NCI-H1694 (cell line): ENCODE measurements at places on chromosomes 3 and 15.

DNA sequence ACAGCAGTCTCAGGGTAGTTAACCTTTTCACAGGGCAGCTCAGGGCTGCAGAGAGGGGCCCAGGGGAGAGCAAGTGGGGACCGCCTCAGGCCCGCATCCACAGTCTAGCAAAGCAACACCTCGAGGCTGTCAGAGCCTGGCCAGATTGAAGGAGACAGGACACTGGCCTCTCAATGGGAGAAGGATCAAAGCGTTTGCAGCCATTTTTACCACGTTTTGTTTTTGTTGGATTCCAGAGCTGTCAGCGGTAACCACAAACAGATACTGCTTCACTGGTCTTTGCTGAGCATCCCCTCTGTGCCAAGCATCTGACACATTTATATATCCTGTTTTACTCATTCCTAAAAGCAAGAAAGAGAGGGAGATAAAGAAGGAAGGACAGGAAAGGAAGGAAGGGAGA lies 153.8 kb downstream of the SHQ1 start:
- DNase-seq = no peak

DNA sequence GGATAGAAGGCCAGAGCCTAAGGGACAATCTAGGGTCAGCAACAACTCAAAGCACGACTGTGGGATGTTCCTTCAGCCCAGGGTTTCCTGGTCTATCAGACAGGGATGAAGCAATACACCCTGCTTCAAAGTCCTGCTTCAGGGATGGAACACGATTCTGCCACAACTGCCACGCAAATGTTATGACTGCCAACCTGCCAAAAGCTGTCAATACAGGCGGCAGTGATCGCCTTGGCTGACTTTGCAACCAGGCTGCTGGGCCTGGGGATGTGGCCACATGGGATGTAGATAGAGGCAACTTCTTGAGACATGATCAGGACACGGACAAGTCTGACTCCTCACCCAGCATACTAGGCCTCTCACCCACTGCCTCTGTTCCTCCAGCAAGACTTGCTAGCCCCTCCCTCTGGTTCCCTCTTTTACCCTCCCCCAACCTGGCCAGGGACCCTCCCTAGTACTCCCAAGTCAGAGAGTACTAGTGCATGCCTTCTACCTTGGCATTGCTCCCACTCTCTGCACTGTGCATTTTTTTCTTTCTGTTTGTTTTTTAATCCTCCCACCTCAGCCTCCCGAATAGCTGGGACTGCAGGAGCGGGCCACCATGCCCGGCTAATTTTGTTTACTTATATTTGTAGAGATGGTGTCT lies 7.6 kb downstream of the CCDC12 start:
- DNase-seq = no peak

- DNase-seq = no peak
Measured at GRCh38 chr15:65937476-65937875, 68.2 kb downstream of the RAB11A start.

DNA sequence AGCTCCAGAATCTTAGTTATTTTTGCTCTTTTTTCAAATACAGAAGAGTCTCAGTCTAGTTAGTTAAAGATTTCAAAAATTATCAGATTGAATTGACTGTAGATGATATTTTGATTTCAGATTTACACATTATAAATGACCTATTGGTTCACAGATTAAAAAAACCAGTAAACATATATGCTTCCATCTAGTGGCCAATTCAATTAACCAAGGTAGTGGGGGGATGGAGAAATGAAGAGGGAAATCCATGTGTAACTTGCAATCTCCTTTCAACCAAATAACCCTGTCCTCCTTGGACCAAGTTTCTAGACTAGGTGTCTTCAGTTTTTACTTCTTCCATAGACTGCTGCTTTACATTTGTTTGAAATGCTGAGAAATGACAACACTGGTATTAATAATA lies 789.8 kb downstream of the ROBO1 start:
- no peak for DNase-seq

DNA sequence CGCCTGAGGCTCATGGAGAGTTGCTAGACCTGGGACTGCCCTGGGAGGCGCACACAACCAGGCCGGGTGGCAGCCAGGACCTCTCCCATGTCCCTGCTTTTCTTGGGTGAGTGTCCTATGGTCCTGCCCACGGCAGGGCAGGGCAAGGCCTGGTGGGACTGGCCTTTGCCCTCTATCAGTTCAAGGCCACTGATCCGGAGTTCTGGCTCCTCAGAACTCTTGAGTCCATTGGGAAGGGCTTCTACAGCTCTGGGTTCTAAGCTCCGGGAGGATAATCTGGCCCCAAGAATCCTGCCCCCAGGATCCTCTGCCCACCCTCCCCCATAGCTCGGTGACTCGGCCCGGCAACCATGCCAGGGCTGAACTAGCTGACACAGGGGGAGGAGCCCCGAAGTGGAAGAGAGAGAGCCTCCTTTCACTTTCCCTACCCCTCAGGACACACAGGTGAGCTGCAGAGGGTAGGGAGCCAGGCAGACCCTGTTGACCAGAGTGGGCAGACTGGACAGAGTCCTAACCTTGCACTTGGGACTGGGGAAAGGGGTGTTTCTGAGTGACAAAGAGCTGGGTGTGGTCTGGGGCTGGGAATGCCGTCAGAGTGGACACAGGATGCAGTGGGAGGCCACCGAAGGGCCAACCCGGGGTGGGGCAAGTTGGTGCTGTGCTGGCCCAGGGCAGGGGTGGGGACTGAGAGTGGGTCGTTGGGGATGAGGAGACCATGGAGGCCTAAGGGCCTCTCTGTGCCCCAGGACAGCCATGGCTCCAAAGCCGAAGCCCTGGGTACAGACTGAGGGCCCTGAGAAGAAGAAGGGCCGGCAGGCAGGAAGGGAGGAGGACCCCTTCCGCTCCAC lies 664 bp downstream of the PARP3 start:
- DNase-seq = no peak

DNA sequence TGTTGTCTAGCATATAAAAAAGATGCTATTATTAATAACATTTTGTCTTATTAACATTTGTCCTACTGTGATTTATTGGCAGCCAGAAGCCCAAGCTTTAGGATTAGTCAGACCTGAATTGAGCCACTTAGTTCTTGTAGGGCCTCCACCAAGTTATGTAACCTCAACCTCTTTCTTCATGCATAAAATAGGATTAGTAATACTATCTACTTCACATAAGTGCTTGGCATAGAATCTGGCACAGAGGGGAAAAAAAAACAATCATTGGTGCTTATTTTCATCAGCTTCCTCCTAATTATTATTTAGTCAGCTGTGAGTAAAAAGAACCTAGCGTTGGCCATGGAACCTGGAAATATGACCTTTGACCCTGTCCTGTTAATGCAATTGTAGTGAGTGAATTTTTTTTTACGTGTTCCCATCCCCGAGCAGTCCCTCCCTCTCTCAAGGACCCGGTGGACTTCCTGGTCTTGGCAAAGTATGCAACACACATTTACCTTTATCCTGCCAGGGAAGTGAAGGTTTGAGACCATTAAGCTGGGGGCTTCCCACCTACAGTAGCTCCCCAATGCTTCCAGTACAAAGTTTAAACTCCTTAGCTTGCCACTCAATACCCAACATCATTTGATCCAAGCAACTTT lies 136.8 kb downstream of the FHIT start:
- DNase-seq = no peak

- DNase-seq = no peak
Measured at GRCh38 chr3:156892701-156893100, 66.5 kb downstream of the LEKR1 start.

DNA sequence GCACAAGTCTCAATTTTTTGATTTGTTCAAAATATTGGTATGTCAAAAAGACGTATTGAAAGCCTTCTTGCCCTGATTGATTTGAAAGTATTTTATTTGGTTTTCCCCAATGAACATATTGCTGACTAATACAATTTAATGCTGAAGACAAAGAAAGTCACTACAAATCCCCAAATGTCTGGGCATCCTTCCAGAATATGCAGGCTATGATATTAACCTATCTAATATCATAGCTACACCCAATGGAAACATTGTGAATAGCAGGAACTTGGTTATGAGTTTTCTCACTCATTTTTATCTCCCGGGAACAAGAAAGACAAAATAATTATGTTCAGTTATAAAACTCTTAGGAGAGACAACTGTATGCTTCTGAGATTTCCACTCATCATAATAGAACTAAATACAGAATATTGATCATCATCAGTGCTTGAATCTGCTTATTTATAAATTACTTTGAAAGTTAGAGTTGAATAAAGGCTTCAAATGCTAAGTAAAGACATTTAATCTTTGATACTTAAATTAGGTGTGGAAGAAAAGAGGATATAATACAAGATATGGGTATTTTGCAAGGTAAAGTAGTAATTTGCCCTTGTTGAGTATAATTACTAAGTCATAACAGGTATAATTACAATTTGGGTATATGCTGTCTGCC lies 483.9 kb downstream of the RBMS3 start:
- peak; percentile 77 for DNase-seq

DNA sequence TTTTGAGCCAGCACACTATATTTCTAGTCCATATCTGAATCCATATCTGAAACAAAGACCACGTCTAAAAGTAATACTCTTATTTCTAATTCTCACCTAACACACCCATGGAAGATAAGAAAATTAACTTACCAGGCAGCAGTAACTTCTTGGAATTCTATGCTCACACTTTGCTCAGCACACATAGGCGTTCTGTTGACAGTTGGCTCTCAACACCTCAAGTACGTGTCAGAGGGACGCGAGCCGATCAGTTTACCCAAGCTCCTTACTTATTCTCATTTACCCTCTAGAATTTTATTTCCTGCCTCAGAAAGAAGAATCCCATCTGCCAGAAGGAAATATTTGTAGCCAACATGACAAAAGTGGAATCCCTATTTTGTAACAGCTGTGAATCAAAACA lies 911.9 kb downstream of the FHIT start:
- DNase-seq = no peak
